AG04449 (cell line): ENCODE measurements at places on chromosomes 11 and 22.

- no peak for DNase-seq
Observed at GRCh38 chr11:76159983-76160661, 46.2 kb downstream of the WNT11 start.

DNA sequence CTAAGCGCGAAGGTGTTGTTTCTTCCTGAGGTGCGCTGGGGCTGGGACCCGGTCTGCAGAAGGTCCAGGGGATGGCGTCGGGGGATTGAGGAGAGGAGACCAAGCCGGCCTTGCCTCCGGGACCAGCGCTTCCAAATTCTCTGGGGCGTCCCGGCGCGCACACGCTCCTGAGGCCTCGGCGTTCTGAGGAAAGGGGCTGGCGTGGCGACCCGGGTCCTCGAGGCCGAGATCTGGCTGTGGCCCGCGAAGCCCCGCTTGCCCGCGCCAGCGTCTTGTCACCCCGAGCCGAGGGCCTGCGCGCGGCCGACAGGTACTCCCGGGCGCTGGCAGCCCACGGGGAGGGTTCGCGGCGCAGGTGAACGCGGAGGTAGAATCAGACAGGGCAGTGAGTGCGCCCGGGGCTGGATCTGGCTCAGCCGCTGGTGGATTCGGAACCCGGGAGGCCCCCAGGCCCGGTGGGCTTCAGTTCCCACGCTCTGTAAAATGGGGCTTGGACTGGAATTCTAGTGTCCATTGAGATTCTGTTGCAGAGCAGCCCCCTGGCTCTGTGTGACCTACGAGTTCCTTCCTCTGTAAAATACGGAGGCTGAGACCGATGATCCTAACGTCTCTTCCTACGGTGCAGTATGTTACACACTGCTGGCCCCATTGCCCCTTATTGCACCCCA is 14.7 kb downstream of the SSH3 start:
- no peak for DNase-seq

- no peak for DNase-seq
Observed at GRCh38 chr11:72274435-72274834, 30.5 kb upstream of the PHOX2A start.

DNA sequence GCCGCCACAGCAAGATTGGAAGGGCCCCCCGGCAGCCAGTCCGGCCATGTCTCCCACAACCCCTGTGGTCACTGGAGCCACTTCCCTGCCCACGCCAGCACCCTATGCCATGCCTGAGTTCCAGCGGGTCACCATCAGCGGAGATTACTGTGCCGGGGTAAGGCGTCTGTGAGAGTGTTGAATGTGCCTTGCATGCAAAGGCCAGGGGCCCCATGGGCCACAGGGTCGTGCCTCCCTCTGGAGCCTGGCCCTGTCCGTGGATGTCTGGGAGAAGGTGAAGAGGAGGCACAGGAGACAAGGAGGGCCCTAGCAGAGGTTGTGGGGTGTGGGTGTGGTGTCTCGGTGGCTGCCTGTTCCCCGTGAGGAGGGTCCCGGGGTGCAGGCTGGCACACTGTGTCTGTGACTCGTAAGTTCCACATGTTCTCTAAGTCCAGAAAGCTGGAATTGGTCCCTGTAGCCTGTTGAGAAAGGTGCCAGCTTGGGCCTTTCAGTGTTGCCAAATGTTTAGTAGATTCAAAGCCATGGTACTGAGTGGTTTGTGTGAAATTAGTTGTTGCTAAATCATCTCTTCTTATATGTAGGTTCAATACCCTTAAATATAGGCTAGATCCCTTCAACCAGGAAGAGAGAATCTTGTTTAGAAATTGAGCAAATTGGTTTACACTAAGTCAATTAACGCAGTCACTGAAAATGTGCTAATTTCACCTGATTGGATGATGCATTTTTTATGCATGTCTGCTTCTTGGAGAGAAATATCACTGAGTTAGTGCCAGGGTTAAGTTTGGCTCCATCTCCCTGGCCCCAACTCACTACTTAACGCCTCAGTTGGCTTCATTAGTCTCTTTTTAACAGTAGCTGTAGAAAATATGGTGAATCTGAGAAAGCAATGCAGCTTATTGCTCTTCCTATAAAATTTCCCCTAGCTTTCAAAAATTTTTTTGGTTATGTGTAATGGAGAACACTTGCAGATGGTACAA is 23.8 kb downstream of the AMPD3 start:
- DNase-seq = no peak

- no peak for DNase-seq
Observed at GRCh38 chr11:120090411-120090810, 47.5 kb downstream of the TRIM29 start.

DNA sequence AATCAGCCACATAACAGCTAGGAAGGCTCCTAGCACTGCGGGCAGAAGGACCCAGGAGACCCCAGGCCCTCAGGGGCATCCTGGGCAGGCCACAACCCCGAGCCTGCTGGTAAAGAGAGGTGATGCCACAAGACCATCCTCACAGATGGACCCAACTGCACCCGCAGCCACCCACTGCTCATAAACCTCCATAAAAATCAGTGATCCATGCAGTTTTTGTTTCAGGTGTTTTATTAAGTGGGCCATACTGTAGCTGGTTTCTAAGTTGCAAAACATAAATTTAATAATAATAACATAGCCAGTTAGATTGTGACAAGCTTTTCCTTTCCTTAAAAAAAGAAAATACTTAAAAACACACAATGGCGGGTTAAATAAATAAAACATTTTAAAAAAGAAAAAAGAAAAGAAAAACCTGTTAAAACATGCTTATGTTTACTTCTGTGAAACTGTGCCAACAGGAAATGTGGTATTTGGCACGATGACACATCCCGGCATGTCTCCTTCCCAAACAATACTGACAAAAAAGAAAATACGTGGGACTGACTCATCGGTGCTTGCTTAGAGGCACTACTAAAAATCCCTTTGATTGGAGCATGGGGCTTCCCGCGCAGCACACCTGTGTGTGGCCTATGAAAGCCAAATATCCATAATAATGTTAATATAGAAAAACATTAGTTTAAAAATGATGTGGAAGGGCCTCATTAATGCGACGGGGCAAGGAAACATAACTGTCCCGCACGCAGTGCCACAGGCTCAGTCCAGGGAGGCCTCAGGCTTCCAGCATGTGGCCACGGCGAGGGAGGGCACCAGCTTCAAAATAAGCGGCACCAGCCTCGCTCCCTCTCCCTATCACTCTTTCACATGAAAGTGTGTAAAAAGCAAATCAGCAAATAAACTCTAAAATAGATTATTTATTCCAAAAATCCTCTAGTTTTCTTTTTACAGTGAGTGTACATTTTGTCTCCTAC is 47.5 kb upstream of the SCUBE2 start:
- peak; percentile 61 for DNase-seq

DNA sequence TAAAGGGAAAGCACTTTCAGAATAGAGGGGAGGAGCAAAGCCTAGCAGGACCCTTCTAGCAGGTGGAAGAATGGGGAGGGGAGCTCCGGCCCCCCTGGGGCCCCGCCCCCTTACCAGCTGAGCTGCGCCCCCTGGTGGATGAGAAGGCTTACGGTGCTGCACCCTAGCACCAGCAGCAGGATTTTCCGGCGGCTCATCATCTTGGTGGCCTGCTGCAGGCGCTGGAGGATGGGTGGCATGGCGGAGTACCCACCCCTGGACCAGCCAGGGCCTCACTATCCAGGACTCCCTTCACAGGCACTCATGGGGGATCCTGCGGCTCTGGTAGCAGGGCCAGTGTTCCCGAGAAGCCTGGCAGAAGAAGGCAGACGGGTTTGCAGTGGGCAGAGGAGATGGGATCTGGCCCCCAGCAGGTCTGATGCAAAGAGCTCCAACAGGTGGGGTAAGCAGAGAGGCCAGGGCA is 3.8 kb downstream of the GAL3ST3 start:
- no peak for DNase-seq

GRCh38 chr22:20912494-20912893 is 4.7 kb upstream of the CRKL start:
- DNase-seq = no peak

DNA sequence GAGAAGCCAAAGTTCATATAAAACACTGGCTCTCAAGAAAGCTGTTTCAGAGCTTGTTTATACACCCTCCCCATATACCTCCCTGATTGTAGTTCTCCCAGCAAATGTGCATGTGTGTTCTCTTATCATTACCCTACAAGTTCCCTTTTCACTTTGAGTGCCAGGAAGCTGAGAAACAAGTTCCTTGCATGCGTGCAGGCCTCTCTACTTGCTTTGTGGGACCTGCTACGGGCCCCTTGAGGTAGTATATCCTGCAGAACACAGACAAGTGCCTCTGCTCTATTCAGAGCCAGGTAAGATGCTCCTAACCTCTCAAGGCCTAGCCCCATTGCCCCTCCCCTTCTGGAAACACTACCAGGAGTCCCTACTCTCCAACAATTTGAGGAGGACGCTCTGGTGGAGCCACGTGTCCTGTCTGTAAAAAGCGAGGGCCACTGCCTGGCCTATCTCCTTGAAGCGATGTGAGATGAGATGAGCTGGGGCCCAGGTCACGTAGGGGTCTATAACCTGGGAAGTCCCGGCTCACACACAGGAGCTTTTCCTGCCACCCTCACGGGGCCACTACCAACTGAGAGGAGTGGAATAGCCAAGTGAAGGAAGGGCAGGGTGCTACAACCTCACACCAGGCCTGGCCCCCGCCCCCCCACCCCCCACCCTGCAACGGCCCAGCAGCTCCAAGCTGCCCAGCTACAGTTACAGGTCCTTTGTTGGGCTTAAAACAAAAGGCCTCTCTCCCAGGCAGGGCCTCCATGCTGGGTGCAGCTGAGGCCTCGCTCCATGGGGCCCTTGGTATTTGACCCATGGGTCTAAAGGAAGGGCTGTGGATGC is 2.6 kb upstream of the ATP5MGL start:
- DNase-seq = no peak

DNA sequence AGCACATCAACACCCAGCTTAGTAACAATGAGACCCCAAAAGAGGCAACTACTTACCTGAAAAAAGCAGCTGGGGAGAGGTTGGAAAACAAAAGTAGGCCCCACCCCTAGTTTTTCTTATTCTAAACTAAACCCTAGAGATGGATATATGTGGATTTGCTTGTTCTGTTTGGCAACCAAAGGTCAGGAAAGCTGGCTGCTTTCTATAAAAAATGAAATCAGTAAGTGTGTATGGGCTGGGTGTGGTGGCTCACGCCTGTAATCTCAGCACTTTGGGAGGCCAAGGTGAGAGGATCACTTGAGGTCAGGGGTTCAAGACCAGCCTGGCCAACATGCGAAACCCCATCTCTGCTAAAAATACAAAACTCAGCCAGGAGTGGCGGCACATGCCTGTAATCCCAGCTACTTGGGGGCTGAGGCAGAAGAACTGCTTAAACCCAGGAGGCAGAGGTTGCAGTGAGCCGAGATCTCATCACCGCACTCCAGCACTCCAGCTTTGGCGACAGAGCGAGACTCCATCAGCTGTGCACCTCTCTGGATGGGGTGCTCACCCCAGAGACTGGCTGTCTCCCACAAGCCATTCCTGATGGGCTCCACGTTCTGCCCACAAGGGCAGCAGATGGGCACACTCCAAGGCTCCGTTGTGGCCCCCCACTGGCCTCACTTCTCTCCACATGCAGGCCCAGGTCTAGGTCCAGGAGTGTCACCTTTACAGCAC is 30.0 kb downstream of the PACSIN2 start:
- no peak for DNase-seq

GRCh38 chr11:27861706-27862430 is 161.6 kb upstream of the BDNF start:
- DNase-seq = peak; percentile 69

- DNase-seq = no peak
Observed at GRCh38 chr11:121741761-121742361, 289.1 kb upstream of the SORL1-AS1 start.

GRCh38 chr11:75330291-75330690 is 21.2 kb downstream of the ARRB1 start:
- DNase-seq = no peak

GRCh38 chr22:44325718-44326490 is 13.2 kb upstream of the SHISAL1 start:
- DNase-seq = no peak
